ENCODE measurements at places on chromosomes 6 and 20.

DNA sequence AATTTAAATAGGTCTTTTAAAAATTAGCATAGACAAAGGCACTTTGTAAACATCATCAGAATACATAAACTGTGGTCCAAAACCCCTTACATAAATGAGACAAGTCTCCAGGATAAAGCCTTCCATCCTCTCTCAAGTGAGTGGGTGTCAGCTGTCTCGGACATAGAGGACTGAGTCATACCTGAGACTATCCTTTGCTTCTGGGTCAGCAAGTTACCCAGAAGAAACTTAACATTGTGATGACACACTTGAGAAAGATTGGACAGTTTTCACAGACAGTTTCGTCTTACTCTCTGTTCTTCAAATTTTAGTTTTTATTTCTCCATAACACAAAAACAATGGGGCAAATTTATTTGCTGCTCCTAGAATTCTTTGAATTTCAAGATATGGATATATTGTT, 838.0 kb downstream of the DHX35 start:
- peak; percentile 69 for DNase-seq

DNA sequence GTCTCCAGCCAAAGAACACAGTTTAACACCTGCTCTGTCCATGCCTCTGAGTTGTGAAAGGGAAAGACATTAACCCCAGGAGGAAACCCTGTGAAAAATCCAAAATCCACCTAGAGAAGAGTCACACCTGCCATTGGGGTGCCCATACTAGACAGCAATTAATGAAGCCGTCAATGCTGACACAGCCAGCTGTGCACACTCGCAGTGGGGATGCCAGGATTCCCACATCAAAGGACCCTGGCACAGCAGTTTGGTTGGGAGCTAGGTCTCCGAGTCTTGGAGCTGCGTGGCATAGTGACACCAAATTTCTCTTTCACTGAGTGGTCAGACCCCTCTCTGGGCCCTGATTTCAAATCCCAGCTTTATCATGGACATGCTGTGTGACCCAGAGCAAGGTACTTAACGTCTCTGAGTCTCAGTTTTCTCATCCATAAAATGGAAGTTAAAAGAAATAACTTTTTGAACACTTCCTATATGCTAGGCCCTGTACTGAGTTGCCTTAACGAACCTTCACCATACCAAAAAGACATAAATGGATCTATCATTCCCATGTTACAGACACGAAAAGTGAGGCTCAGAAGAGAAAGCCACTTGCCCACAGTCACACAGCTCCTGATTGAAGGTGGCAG, 30.8 kb downstream of the BPIFB1 start:
- no peak for DNase-seq

- DNase-seq = no peak
These were observed 343.7 kb downstream of the HAO1 start for GRCh38 chr20:7596541-7596940.

DNA sequence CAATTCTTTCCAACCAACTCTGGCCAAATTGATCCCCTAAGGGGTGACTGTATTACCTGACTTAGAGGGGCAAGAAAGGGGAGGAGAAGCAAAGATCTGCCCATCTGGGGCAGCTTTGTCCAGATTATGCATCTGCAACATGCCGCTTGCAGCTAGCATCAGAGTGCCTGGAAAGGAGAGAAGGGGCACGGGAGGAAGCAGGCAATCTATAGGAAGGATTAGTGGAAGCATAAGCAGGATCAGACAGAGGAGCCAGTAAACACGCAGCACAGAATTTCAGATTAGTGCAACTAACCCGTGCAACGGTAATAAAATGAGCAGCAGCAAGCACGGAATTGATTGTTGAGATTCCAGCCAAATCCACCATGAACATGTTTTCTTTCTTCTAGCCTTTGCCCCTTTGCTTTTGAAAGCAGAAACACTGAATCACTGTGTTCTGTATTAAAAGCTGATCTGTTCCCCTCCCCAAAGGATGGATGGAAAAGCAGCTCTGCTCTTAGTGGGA, 643.6 kb upstream of the CHD6 start:
- DNase-seq = no peak

Data from astrocyte of the spinal cord (primary cell).